Effector memory CD4-positive, alpha-beta T cell (primary cell): ENCODE measurements at places on chromosomes 7 and 10.
A peak's percentile ranks its signal among the peaks of the same experiment; 100 is the strongest.

GRCh38 chr7:51456-52068, 140.8 kb upstream of the FAM20C start:
- DNase-seq: no peak

GRCh38 chr10:35336921-35337823, 863 bp downstream of the CCNY start:
- peak; percentile 1 for DNase-seq

DNA sequence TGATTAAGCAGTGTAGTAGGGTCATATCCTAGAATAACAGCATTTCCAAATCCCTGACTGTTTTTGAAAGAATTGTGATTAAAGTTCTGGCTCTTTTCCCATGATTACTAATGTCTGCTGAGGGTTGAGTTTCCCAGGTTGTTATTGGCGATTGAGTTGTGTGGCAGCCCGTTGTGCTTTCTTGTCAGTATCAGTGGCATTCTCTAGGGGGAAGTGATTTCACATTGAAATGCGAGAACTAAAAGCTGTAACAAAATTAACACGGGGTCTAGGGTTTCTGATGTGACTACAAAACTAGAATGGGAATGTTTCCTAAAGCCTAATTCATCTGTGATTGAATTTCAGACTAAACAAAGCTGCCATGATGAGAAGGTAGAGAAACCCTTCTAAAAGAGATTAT, 349.4 kb downstream of the EXOC4 start:
- DNase-seq: no peak

- no peak for DNase-seq
Observed at GRCh38 chr7:94403546-94403945, 8.9 kb downstream of the COL1A2 start.

DNA sequence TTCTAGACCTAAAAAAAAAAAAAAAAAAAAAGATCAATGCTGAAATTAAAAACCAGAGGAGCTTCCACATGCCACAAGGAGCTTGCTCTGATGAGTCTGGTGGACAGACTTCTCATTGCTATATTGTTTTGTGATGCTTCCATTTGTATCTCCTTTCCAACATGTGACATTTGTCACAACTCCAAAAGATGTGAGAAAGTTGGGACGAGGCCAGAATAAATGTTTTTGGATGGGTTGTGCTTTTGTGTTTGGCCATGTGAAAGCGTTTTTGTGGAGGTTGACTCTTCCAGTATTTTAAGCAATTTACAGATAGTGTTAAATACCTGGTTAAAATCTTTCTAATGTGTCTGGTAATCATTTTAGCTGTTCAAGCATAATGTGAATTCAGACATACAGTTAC, 280.1 kb downstream of the SKAP2 start:
- no peak for DNase-seq
